Left renal cortex interstitium (tissue), 4 donors: ENCODE measurements at places on chromosomes 13 and 19. TPM values are rescaled to one million over a fixed set of nuclear protein-coding genes. Genes with fewer than 3 reads are reported as not detected.

Gene ITGBL1
- 0.74 TPM for polyA plus RNA-seq

Gene LRRC63
- polyA plus RNA-seq, result 0.18 TPM

Gene ALOX5AP
- 3.9 TPM for polyA plus RNA-seq

Gene PTH2
- not detected for polyA plus RNA-seq

Gene KLK4
- polyA plus RNA-seq, result not detected

Gene TMPRSS9
- 1.2 TPM for polyA plus RNA-seq

- DNase-seq, result peak; percentile 70
Observed at GRCh38 chr13:98033277-98034247, 80.1 kb downstream of the IPO5 start.

DNA sequence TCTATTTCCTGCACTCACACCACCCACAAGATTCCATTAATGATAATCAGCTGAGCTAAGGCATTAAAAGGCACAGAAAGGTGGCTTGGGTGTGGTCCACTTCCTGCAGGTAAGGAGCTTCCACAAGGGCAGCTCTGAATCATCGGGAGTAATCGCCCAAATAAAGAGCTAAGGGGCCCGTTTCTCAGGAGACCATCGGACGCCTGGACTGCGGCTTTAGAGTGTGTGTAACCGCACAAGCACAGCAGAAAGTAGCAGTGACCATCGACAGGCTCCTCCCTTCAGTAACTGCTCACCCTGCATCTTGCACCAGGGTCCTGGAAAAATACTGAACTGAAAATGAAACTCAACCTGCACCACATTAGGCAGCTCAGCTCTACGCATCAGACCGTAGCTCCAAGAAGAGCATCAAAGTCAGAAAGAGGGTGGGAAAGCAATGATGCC lies 6.0 kb downstream of the STK24 start:
- DNase-seq, result no peak

GRCh38 chr13:37476874-37477273 lies 121.7 kb downstream of the POSTN start:
- no peak for DNase-seq

DNA sequence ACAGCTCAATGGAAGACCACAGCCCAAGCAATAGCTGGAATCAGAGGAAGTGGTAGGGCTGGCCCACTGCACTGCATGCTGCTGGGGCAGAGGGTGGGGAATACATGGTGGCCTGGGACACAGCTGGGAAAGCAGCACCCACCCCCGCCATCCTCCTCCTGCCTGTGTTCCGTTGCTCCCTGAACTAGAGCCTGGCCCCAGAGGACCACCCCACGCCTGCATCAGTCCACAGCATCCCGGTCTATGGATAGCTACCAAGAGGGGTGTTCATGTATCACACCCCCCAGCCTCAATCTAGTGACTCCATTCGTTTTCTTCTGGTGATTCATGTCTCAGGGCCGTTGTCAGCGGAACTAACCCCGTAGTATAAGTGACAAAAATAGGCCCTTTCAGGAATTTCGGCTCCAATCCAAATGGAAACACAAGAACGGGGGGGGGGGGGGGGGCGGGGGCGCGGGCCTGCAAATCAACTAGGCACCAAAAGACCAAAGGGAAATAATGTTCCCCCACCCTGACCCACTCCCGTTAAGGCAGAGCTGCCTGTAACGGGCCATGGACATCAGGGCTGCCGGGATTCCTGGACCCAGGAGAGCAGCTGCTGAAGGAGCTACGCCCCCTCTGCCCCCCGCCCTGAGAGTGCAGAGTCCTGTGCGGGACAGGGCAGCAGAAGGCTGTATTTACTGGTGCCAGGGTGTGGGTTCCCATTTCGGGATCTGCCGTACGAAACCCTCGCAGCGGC lies 18.9 kb upstream of the EPHX3 start:
- no peak for DNase-seq

DNA sequence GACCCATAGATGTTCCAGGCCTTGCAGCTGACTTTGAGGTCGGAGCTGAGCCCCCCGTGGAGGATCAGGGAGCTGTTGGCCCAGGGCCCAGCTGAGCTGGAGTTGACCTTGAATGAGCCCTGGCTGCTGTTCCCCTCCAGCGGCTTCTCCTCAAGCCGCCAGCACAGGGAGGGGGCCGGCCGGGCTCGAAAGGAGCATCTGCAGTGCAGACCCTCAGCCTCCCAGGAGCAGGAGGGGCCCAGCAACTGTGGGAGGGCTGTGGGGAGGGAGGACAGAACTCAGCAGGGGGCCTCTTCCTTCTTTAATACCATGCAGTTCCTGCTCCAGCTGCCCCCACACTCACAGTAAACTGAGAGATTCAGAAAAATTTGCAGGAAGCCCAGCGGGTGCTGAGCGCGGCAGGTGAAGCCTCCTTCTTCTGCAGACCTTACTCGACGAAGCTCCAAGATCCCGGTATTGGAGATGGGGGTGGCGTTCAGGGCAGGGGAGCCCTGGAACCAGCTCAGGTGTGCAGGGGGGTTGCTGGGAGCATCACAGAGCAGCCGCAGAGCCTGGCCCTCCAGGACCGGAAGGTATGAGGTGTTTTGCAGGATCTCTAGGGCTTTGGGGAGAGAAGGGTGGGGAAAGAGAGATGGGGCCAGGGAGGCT lies 2.6 kb downstream of the SIGLEC5 start:
- DNase-seq, result no peak

DNA sequence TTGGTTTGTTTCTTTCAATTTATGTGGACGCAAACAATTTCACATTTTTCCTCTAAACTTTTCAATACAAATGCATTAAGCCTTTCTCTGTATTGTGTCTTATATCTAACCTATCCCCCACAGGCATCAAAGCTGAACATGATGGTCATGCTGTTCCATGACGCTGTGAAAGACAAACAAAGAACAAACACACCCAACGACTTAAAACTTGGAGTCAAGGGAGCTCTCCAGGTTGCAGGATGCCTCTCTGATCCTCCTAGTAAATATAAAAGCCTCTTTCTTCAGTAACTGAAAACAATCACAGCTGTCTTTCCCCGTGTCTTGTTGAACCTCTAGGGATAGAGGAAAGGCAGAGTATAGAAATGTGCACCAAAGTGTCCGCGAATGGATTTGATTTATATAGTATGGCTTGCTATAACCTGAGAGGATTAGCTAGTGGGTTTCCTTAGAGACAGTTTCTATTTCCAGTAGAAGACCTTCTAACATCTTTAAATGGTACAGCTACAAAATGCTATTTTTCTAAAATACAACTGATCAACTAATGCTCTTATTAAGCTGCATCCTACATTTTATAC lies 43.1 kb downstream of the PCDH9 start:
- no peak for DNase-seq

- no peak for DNase-seq
Observed at GRCh38 chr19:11323601-11324078, 15.8 kb downstream of the RAB3D start.

DNA sequence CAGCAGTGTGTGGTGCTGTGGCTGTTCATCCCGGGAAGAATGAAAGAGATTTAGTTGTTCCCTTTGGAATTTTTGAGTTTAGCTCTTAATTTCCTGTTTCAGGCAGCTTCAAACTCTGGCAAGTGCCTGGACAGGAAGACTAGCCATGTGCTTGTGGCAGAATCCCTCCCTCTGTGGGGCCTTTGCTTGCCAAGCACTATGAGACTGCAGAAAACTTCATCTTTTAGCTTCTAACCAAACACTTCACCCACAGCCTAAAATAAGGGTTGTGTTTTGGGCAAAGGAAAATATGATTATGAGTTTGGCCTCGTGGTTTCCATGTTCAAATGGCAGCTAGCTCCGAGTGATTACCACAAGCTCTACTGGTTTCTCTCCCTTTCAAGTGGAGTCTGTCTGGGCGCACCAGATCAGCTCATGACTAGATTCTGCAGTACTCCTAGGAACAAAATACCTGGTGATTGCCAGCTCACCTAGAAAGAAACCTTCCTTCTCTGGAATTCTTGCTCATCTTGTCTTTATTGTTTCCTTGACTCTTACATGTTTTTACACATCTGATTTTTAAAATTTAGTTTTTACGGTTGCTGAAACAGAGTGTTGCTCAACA lies 707.5 kb downstream of the SLITRK6 start:
- DNase-seq, result no peak

- no peak for DNase-seq
Observed at GRCh38 chr13:31105856-31106255, 55.8 kb downstream of the HSPH1 start.

DNA sequence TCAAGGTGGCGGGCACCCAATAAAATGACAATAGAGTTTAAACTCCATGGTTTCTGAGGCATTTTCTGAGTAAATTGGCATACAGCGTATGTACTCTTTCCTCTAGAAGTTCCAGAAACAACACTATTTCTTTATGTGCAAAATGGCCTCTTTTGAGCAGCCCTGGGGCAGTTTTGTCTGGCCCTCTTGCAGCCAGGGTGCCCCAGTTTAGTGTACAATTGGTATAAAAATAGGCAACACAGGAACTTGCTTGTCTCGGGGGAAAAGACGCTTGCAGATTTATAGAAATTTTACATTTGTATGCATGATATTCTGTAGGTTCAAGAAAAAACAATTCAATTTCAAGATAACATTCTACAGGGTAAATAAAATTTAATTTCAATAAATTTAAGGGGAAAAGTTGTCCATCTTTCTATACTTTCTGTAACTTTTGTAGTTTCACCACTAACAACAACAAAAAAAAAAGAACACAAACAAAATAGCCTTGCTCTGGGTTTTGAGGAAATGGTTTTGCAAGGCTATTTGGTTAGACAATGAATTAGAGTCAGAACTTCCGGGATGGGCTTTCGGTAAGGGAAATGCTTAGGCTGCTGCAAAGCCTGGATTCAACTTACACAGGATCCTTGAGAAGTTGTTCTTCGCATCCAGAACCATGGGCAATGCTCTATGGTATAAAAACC lies 45.3 kb downstream of the LRCH1 start:
- no peak for DNase-seq

DNA sequence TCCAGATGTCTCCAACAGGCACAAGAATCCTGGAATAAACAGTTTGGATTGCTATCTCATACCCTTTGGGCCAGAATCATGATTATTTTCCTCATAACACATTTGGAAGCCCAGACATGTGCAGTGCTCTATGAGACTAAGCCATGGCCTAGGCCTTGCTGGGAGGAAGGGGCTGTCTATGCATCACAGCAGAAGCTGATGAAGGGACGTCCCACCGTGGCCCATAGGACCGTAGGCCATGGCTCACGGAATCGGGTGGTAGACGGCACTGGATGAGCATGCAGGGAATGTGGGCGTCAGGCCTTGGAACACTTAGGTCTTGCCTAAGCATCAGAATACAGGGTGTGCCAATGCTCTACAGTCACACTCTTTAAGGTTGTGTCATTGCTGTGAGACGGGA lies 283.8 kb upstream of the TSHZ3 start:
- DNase-seq, result no peak

GRCh38 chr13:38577048-38577447 lies 109.8 kb upstream of the FREM2 start:
- DNase-seq, result no peak
